ENCODE measurements at places on chromosomes 1 and 21. TPM values are rescaled to one million over a fixed set of nuclear protein-coding genes. Genes with fewer than 3 reads are reported as not detected.

The RGS8 gene
- total RNA-seq: not detected

The KCNJ15 gene
- 319 TPM for total RNA-seq

The IBA57 gene
- total RNA-seq: 2.6 TPM

The IVL gene
- 2.4 TPM for total RNA-seq

The ELF3 gene
- 277 TPM for total RNA-seq

The CYP4Z1 gene
- not detected for total RNA-seq

The MMP23B gene
- 4.0 TPM for total RNA-seq

The CFAP141 gene
- total RNA-seq: not detected

The STYXL2 gene
- 0.05 TPM for total RNA-seq

The TMEM125 gene
- 3.9 TPM for total RNA-seq
